ENCODE measurements at places on chromosomes 13 and 19. TPM values are rescaled to one million over a fixed set of nuclear protein-coding genes. Genes with fewer than 3 reads are reported as not detected.

GRCh38 chr19:55251341-55252081 is 7.3 kb downstream of the PPP6R1 start:
- peak; percentile 52 for DNase-seq

DNA sequence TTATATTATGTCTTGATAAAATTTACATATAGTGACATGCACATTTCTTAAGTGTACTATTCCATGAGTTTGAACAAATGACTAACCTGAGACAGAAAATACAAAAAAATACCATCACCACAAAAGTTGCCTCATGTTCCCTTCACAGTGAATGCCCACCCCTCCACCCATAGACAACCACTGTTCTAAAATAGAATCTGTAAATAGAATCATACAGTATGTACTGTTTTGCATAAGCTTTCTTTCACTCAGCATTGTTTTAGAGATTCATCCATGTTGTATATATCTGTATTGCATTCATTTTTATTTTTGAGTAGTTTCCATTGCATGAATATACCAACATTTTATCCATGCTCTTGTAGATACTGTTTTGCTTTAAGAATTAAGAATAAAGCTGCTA is 23.3 kb upstream of the RBM26 start:
- DNase-seq, result no peak

Gene ZNF763
- total RNA-seq, result 16.6 TPM

GRCh38 chr13:34224877-34225276 is 406.9 kb downstream of the RFC3 start:
- DNase-seq, result no peak

GRCh38 chr13:30748717-30749116 is 13.4 kb downstream of the ALOX5AP start:
- no peak for DNase-seq

DNA sequence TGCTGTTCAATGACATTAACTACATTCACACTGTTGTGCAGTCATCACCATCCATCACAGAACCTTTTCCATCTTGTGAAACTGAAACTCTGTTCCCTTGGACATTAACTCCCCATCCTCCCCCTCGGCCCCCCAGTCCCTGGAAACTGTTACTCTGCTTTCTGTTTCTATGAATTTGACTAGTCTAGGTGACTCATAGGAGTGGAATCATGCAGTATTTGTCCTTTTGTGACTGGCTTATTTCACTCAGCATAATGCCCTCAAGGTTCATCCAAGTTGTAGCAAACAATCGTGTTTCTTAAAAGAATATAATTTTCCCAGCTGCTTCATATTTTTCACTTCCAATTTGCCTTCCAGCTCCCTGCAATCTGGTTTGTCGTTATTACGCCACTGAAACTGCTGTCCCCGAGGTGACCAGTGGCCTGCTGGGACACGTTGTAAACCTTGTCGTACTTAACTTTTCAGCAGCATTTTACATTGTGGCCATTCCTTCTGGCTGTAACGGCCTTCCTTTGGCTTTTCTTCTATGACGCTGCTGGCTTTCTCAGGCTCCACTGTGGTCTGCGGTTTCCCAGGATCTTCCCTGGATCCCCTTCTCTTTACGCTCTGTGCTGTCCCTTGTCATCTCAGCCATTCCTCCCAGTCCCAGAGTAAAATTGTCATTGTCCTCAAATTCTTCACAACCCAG is 74.0 kb downstream of the DHRS12 start:
- DNase-seq, result no peak

GRCh38 chr19:47564081-47564480 is 8.9 kb downstream of the ZNF541 start:
- no peak for DNase-seq

GRCh38 chr19:34961775-34962686 is 2.0 kb downstream of the ZNF792 start:
- no peak for DNase-seq

GRCh38 chr13:100826441-100826840 is 151.8 kb upstream of the TMTC4 start:
- no peak for DNase-seq

DNA sequence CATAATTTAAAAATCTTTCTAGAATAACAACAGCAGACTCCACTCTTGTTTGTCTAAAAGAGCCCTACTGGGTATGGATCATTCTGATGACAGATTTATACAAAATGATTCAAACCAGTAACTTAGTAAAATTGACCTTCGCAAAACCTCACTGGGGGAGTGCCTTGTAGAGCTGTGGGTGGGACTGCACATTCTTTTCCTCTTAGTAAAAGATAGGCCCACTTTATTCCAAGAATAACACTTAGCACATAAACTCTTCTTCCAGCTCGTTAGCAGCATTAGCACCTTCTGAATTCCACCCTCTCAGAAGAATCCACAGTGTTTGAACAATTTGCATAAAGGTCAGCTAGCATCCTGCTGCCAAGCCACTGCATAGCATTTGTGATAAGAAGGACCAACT is 106.8 kb downstream of the STOML3 start:
- no peak for DNase-seq

Gene POU2F2
- total RNA-seq, result 145 TPM

GRCh38 chr19:51632126-51632525 is 1.9 kb upstream of the SIGLEC5 start:
- DNase-seq, result no peak

- no peak for DNase-seq
These were observed 522.3 kb upstream of the NBEA start for GRCh38 chr13:34419755-34420154.

Gene KANK3
- total RNA-seq, result 0.27 TPM

Gene PEAK3
- total RNA-seq, result 0.90 TPM

- DNase-seq, result no peak
These were observed 210.7 kb upstream of the EDNRB start for GRCh38 chr13:78129359-78129758.

Gene CCDC194
- total RNA-seq, result 3.8 TPM

DNA sequence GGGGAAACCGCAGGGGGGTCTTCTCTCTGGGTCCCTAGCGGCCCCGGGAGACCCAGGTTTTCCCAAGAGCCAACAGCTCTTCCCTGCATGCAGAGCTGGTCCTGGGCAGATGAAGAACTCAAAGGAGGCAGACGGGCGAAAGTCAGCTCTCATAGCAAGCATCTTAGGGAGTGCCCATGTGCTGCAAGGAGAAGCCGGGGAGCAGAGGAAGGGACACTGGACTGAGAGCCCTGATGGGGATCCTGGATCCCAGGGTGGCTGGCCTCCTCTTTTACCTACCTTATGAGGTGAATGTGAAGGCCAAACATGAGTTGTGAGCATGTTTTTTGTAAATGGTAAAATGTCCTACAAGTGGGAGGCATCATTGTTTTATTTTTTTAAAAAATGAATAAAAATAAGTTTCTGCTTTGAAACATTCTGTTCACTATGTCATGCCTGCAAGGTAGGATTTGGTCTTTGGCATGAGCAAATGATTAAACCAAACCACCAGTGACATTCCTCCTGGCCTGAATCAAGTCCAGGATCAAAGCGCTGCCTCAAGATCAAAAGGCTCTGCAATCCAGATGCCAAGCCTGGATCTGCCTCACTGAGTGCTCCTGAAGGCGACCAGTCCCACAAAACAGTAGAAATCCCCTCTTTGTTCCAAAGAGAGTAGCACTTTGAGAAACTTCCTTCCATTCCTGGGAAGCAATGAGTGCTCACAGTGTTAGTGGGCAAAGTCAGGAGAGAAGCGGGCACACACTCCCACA is 92.2 kb upstream of the SERP2 start:
- DNase-seq, result no peak
